ENCODE measurements at places on chromosomes 7 and 10.

- peaks cover 4% of the 10 kb centered on the region for H3K27me3 ChIP-seq
- no peaks in the 10 kb centered on the region for H3K36me3 ChIP-seq
- H3K27ac ChIP-seq: no peak overlapping the region
Measured at GRCh38 chr10:5416981-5417380, 4.6 kb downstream of the NET1 start.

- no peaks in the 10 kb centered on the region for H3K36me3 ChIP-seq
- no peak overlapping the region for H3K4me3 ChIP-seq
- DNase-seq: no peak
- peaks cover 3% of the 10 kb centered on the region for H3K4me1 ChIP-seq
- no peaks in the 10 kb centered on the region for H3K27me3 ChIP-seq
Measured at GRCh38 chr7:79285756-79286155, 167.7 kb downstream of the MAGI2 start.

GRCh38 chr10:77630507-77630848 lies 7.1 kb downstream of the KCNMA1 start:
- no peak overlapping the region for H3K27ac ChIP-seq
- H3K36me3 ChIP-seq: no peaks in the 10 kb centered on the region

GRCh38 chr7:84354030-84354429 lies 159.4 kb upstream of the SEMA3A start:
- no peak overlapping the region for H3K27ac ChIP-seq
- no peaks in the 10 kb centered on the region for H3K27me3 ChIP-seq
- no peaks in the 10 kb centered on the region for H3K36me3 ChIP-seq
- H3K4me1 ChIP-seq: no peaks in the 10 kb centered on the region

DNA sequence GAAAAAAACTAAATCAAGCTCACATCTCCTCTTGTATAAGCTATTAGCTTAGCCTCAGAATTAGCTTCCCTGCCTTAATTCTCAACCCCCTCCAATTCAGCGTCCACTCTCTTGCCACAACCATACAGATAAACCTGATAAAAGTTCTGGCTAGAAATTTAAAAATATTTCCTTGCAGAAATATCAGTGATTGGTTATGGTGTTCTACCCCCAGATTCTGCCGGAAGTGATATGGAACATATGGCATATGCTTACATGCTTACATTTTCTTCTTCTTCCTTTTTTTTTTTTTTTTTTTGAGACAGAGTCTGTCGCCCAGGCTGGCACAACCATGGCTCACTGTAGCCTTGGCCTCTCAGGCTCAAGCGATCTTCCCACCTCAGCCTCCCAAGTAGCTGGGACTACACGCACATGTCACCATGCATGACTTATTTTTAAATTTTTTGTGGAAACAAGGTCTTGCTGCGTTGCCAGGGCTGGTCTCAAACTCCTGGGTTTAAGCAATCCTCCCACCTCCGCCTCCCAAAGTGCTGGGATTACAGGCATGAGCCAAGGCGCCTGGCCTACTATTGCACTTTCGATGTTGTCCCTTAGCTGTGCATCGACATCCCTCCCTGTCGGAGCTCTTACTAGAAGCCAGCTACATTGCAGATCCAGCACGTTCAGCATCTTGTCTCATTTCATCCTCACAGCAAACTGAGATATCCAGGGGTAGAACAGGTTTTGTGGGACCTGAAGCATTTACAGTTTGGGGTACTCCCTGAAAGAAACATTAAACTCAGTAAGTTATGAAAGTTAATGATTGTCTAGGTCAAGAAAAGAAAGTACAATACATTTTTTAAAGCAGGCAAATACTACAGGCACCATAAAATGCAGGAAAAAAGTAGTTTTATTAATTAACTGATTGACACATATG lies 205.6 kb upstream of the TCF7L2 start:
- no peaks in the 10 kb centered on the region for H3K27me3 ChIP-seq
- peaks cover 47% of the 10 kb centered on the region for H3K4me1 ChIP-seq
- no peak for DNase-seq

- DNase-seq: no peak
- H3K27ac ChIP-seq: no peak overlapping the region
- H3K4me3 ChIP-seq: no peak overlapping the region
Measured at GRCh38 chr7:75988568-75989499, 5.6 kb downstream of the TMEM120A start.

DNA sequence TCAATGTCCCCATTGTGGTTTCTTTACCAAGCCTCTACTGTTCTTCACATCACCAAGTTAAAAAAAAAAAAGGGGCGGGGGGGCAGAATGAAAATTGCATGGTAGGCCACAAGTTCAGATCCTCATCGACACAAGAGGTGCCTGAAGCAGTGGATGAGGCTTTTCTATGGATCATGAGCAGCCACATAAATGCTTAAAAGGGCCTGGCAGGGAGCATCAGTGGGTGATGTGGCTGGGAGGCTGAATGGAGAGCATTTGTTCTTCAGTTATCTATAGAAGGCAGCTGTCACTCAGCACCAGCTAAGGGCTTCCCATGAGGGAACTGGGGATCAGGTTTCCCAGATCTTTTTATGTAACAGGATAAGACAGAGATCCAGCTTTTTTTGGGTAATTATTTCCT lies 117.9 kb downstream of the CFTR start:
- no peaks in the 10 kb centered on the region for H3K27me3 ChIP-seq
- H3K36me3 ChIP-seq: no peaks in the 10 kb centered on the region
- DNase-seq: no peak

DNA sequence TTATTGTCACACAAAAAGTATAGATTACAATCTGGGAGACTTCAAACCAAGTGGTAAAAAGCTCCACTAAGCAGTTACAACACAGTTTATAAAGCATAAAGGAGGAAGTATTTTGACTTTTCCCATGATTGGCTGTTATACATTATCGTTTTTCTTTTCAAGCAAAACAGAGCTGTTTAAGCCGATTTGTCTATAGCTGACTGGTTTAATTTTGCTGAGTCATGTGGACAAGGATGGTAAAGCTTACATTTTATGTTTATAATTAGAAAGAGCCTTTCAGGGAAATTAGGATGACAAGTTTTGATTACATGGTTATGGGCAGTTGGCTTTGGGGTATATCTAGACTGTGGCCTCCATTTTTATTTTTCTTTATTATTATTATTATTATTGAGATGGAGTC lies 152.5 kb upstream of the STK17A start:
- H3K4me1 ChIP-seq: peaks cover 5% of the 10 kb centered on the region
- no peak for DNase-seq
- H3K4me3 ChIP-seq: no peak overlapping the region

GRCh38 chr7:52764492-52765169 lies 270.8 kb upstream of the POM121L12 start:
- peaks cover 3% of the 10 kb centered on the region for H3K4me1 ChIP-seq
- H3K27me3 ChIP-seq: no peaks in the 10 kb centered on the region
- no peak overlapping the region for H3K4me3 ChIP-seq
- no peaks in the 10 kb centered on the region for H3K36me3 ChIP-seq
- DNase-seq: no peak

DNA sequence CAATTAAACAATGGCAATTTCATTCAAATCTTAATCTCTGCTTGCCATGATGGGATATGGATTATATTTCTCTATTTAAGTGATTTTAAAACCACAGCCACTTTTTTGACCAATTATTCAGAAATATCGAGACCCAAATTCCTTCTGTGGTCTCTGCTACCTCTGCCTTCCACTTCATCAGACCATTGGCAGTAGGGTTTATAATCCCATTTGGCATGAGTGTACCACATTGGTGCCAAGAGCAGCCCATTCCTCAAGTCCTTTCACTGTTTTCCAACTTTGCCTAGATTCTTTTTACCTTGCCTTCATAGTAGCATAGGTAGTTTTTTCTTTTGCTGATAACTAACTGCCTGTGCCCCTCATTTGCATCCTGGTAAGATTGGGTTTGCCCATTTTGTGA lies 319.9 kb downstream of the ARL4A start:
- no peak overlapping the region for H3K4me3 ChIP-seq
- H3K27ac ChIP-seq: no peak overlapping the region
- H3K4me1 ChIP-seq: no peaks in the 10 kb centered on the region
- peaks cover 3% of the 10 kb centered on the region for H3K36me3 ChIP-seq

DNA sequence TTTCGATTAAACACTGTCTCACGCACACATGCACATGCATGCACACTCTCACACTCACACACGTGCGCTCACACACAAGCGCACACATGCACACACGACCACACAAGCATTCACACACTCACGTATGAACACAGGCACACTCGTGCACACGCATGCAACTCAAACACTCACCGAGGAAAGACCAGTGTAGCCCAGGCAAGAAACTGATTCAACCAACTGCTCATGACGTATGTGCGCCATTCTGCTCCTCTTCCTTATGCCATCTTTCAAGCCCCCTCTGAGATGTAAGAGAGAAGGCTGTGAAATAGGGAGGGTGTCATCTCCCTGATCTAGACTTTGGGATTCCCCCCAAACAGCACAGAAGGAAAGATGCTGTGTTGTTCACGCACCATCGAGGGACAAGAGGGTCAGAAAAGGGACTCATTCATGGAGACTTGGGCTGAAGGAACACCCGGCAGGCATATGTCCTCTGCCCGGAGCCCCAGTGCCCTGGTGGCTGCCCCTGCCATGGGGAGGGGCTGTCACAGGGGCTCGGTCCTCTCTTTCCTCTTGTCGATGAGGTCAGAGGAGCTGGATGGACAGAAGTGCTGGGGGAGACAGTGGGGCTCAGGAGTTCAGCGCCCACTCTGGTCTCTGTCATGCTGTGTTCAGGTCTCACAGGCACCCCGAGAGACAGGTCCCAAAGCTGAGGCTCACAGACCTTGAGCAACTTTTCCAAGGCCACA lies 130.1 kb upstream of the SHH start:
- H3K27me3 ChIP-seq: peaks cover 8% of the 10 kb centered on the region
- H3K36me3 ChIP-seq: peaks cover 6% of the 10 kb centered on the region
- H3K4me3 ChIP-seq: no peak overlapping the region
- no peak for DNase-seq

GRCh38 chr10:103193107-103193819 lies at the start of gene NT5C2:
Gene NT5C2 (minus strand): TSS chr10:103193272. CDS start chr10:103174958, 18,314 bp downstream.
- peaks cover 8% of the 10 kb centered on the region for H3K36me3 ChIP-seq
- DNase-seq: peak; percentile 83
- peak within 1 kb of the TSS; percentile 99 for H3K27ac ChIP-seq
- H3K4me1 ChIP-seq: peaks cover 26% of the 10 kb centered on the region

DNA sequence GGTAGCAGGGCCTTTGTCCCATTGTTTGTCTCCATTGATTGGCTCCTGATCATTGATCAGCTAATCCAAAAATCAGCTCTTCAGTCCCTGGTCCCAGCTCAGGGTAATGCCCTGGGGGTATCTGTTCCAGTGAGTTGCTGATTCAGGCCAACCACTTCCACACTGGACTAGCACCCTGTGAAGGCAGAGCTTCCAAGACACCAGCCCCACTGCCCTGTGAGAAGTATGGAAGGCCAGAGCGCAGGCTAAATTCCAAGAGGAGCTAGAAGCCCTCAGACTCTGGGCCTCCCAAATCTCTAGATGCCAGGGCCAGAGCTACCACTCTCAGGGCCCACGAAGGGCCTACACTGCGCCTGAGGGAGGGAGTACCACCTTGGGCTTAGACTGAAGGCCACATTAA lies 10.4 kb downstream of the TMEM72 start:
- H3K4me1 ChIP-seq: no peaks in the 10 kb centered on the region
- no peak overlapping the region for H3K27ac ChIP-seq
- peaks cover 4% of the 10 kb centered on the region for H3K36me3 ChIP-seq

GRCh38 chr7:138465046-138465445 lies 5.0 kb downstream of the TRIM24 start:
- no peak for DNase-seq
- peak overlapping the region; percentile 30 for H3K4me3 ChIP-seq
- peaks cover 7% of the 10 kb centered on the region for H3K27me3 ChIP-seq
- peaks cover 29% of the 10 kb centered on the region for H3K36me3 ChIP-seq

DNA sequence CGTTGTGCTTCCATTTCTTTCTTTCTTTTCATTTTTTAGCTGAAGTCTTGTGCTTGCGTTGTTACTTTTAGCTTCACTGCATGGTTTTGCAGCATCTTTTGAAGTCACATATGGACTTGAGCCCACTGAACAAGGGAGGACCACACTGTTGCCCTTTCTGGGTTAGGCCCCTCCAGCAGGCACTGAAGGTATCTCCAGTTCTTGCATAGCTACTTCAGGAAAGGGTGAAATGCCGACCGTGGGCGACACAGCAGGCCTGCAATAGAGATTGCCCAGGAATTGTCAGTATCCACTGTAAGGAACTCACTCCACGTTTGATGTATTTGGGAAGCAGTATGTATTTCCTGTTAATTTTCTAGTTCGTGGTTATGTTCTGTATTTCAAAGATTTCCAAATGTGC lies 85.1 kb downstream of the WDR37 start:
- no peak overlapping the region for H3K27ac ChIP-seq
- H3K27me3 ChIP-seq: no peaks in the 10 kb centered on the region
- no peaks in the 10 kb centered on the region for H3K4me1 ChIP-seq
- no peak for DNase-seq
- H3K4me3 ChIP-seq: no peak overlapping the region

GRCh38 chr7:37942934-37943610 lies 22.6 kb downstream of the EPDR1 start:
- H3K4me3 ChIP-seq: no peak overlapping the region
- DNase-seq: peak; percentile 29
- H3K27me3 ChIP-seq: no peaks in the 10 kb centered on the region
- H3K36me3 ChIP-seq: no peaks in the 10 kb centered on the region
- H3K4me1 ChIP-seq: peaks cover 8% of the 10 kb centered on the region

- no peak for DNase-seq
- peaks cover 7% of the 10 kb centered on the region for H3K36me3 ChIP-seq
- no peaks in the 10 kb centered on the region for H3K27me3 ChIP-seq
- peaks cover 5% of the 10 kb centered on the region for H3K4me1 ChIP-seq
- no peak overlapping the region for H3K27ac ChIP-seq
- H3K4me3 ChIP-seq: no peak overlapping the region
Measured at GRCh38 chr7:92707435-92707834, 117.2 kb upstream of the FAM133B start.

DNA sequence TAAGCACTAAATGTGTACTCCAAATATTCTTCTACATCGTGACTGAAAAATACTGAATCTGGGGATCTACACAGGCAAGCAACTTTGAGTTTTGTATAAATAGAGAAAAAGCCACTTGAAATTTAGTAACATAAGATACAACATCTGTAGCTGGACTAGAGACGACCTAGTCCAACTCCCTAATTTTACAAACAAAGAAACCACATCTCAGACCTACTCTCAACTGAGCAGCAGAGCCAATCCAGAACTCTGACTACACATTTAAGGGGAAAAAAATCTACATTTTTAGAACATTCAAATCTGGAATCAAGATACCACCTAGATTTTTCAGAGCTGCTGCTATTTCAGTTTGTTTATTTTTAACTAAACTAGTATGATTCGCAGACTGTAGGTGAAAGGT lies 88.9 kb downstream of the CABCOCO1 start:
- no peaks in the 10 kb centered on the region for H3K27me3 ChIP-seq
- no peaks in the 10 kb centered on the region for H3K36me3 ChIP-seq
- no peak for DNase-seq
- H3K4me3 ChIP-seq: no peak overlapping the region

Data from endothelial cell (in vitro differentiated cells).